ENCODE measurements at places on chromosomes 3 and 15. TPM values are rescaled to one million over a fixed set of nuclear protein-coding genes. Genes with fewer than 3 reads are reported as not detected.

CNTN3 gene
- total RNA-seq = not detected

FBXW12 gene
- not detected for total RNA-seq

ALDH1L1 gene
- not detected for total RNA-seq

CPLX3 gene
- 0.91 TPM for total RNA-seq

TAMM41 gene
- total RNA-seq = 27.5 TPM

EPHA3 gene
- total RNA-seq = not detected

CCDC191 gene
- 2.6 TPM for total RNA-seq

SLC22A14 gene
- not detected for total RNA-seq

MUC20 gene
- 7.0 TPM for total RNA-seq

MYRIP gene
- not detected for total RNA-seq

ATP10A gene
- 51.9 TPM for total RNA-seq

CADM2 gene
- not detected for total RNA-seq

OXTR gene
- 1.0 TPM for total RNA-seq

CCR3 gene
- 0.24 TPM for total RNA-seq

TMEM158 gene
- 0.15 TPM for total RNA-seq

TMEM207 gene
- total RNA-seq = not detected

FGF7 gene
- 0.07 TPM for total RNA-seq

ASB14 gene
- total RNA-seq = not detected

RTP3 gene
- not detected for total RNA-seq

C3orf22 gene
- not detected for total RNA-seq

LRRC15 gene
- total RNA-seq = not detected

RHOV gene
- total RNA-seq = 0.37 TPM

CA12 gene
- total RNA-seq = not detected

DYNC1LI1 gene
- 29.0 TPM for total RNA-seq

EPHB3 gene
- total RNA-seq = 0.10 TPM

PEX5L gene
- total RNA-seq = 0.12 TPM

SLC6A1 gene
- total RNA-seq = not detected

KLF15 gene
- not detected for total RNA-seq

CCNB2 gene
- 52.9 TPM for total RNA-seq

RHCG gene
- not detected for total RNA-seq

ZBTB47 gene
- 2.0 TPM for total RNA-seq

TEX9 gene
- 0.71 TPM for total RNA-seq
